ENCODE measurements at places on chromosomes 16 and 17. TPM values are rescaled to one million over a fixed set of nuclear protein-coding genes. Genes with fewer than 3 reads are reported as not detected.

DNA sequence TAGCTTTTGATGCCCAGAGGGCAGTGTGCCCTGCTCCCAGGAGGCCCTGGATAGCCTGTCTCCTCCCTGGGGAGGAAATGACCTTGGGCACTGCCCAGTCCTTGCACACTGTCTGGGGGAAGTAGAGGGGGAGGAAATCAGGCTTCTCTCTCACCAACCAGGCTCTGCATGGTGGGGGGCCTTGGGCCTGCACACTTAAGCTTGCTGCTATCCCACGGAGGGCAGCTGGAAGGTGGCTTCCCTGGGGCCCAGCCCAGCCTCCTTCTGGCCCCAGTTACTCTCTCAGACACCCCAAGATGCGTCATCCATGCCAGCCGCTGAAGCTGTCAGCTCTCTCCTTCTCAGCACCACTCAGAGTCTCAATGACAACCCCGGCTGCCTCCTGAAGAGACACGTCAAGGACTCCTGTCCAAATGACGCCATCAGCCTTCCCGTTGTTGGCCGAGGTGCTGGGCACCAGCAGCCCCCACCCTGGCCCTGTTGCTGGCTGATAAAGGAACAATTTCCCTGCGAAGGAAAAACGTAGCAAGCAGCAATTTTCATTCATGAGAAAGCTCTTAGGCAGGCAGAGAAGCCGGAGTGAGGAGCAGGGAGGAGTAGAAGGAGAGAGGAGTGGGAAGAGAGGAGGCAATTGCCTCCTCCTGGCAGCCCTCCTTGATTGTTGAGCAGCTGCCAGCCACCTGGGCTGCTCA is 95.5 kb downstream of the SDK2 start:
- no peak for DNase-seq

- DNase-seq: no peak
These were observed 10.8 kb downstream of the TMEM235 start for GRCh38 chr17:78242024-78242742.

- DNase-seq: no peak
These were observed 17.1 kb downstream of the NTN1 start for GRCh38 chr17:9038380-9038779.

DNA sequence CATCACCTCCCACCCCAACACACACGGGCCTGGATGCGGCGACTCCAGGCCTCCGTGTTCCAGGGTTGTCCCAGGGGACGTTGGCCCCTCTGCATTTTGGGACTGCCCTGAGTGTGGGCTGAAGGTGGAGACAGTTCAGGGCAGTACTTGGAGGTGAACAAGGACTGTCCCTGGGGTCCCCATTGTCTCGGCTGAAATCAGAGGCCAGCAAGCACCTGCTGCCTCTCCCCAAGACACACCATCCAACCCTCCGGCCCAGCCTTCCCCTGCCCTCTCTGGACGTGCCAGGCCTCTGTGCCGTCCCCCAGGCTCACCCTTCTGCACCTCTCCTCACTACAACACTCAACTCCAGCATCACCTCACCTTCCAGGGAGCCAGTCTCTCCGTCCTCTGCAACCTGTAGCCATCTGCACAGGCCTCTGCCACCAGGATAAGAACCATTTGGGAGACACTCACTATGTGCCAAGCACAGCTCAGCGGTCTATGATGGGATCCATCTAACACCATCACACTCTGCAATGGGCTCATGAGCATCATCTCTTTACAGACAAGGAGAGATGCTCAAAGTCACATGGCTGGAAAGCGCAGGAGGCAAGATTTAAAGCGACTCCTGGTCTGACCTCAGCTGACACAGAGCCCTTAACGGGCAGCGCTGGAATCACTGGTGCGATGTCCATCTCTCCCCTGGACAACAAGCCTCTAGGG is 104.5 kb upstream of the SEC14L1 start:
- no peak for DNase-seq

DNA sequence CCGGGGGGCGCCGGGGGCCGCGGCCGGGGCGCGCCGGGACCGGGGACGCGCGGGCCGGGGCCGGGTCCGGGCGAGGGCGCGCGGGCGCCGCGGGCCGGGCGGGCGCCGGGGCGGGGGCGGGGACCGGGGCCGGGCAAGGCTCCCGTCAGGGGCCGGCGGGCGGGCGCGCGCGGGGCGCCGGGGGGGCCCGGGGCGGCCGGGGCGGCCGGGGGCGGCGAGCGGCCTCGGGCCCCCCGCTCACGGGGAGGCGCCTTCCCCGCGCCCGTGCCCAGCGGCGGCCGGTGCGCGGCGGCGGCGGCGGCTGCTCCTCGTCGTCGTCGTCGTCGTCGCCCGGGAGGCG is 563 bp downstream of the ZCCHC14 start:
- no peak for DNase-seq

- no peak for DNase-seq
These were observed 6.8 kb downstream of the TNRC6C start for GRCh38 chr17:77965352-77965751.

SDR42E2 gene
- not detected for total RNA-seq

SBK1 gene
- 1.9 TPM for total RNA-seq

Measured in cardiac septum (tissue), 1 donor.